ENCODE measurements at places on chromosomes 1 and 21.

DNA sequence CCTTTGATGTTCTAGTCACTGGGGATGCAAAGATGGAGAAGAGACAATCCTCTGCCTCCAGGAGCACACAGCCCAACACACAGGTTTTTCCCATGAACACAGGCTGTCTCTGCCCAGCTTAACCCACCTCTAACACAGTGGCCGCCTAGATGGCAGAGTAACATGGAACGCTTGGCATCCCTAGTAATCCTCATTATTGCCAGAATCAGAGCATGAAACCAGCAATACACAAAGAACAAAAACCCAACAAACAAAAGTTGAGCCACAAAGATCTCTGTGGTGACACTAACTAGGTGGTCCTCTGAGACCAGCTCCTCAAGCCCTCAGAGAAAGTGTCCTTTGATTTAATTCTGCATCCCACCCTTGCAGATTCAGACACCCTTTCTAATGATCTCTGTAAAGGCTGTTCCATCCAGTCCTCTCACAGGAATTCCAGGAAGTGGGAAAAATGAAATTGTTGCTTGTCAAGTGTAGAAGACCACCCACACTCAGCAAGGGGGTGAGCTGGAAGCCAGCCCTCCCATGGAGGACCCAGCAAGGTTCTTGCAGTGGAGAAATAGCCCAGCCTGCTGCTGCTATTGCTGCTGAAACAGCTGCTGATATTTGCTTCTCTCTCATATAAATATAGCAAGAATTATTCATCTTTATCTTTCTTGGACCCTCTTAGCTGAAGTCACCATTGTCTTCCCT is 7.4 kb upstream of the ATP2B4 start:
- DNase-seq = no peak

- no peak for DNase-seq
These were observed 22.8 kb downstream of the TMEM50A start for GRCh38 chr1:25360596-25361581.

GRCh38 chr1:198649232-198649967 is 10.6 kb downstream of the PTPRC start:
- no peak for DNase-seq

DNA sequence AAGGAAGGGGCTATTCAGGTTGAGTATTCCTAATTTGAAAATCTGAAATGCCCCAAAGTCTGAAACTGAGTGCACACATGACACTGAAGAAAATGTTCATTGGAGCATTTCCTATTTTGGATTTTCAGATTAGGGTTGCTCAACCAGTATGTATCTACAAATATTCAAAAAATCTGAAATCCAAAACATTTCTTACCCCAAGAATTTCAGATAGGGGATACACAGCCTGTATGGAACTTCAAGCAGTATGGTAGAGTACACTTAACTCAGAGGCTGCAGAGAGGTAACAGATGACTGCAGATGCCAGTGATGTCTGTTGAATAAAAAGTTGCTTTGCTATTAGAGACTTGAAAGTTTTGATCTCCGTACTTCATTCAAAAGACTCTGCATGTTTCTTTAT is 19.0 kb downstream of the YTHDF2 start:
- DNase-seq = no peak

DNA sequence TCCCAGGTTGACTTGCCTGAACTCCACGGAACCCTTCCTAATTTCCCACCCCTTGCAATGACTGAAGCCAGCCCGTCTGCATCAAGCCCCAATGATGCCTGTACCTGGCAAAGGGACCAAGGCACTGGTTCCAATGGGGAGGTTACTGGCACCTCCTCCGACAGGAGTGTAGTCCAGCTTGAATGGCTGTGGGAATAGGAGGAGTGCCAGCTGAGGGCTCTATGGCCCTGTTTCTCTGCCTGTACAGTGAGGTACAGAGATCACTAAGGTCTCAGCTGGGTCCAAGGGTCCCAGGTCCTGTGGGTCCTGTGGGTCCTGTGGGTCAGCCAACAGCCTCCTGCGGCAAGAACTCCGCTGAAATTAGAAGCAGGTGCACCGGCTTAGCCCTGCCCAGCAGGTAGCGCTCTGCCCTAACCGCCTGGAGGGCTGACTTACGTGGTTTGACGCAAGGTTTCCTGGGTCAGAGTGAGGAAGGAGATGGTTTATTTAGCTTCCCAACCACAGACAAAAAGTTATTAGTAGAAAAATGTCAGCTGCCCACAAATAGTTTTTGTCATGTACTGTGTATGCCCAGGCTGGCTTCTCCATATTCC is 9.9 kb upstream of the SPRR4 start:
- DNase-seq = no peak

DNA sequence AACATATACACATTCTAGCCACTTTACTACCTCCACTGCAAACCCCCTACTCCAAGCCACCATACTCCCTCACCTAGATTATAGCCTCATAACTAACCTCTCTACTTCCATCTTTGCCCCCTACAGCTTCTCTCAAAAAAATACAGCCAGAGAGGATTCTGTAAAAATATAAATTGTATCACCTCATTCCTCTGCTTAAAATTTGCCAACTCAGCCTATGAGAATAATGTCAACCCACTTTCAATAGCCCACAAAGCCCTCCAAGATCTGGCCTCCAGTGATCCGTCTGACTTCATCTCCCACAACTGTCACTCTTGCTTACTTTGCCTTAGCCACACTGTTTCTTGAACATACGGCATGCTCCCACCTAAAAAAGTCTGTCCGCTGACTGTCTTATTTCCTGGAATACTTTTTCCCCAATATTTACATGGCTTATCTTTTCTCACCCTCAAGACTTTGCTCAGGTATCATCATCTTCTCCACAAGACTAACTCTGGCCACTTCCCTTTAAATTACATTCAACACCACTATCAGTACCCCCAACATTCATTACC is 21.5 kb downstream of the NME7 start:
- DNase-seq = no peak

DNA sequence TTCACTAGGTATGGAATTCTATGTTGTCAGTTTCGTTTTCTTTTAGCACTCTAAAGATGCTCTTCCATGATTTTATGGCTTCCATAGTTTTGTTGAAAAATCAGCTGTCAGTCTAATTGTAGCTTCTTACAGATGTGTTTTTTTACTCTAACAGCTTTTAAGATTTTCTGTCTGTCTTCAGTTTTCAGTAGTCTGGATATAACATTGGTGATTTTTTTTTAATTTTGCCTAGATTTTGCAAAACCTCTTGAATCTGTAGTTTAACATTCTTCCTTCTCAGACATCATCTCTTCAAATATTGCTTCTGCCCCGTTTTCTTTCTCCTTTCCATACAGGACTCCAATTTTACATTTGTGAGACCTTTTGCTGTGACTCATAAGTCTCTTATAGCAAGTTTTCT is 17.9 kb upstream of the DYRK1A start:
- DNase-seq = no peak

DNA sequence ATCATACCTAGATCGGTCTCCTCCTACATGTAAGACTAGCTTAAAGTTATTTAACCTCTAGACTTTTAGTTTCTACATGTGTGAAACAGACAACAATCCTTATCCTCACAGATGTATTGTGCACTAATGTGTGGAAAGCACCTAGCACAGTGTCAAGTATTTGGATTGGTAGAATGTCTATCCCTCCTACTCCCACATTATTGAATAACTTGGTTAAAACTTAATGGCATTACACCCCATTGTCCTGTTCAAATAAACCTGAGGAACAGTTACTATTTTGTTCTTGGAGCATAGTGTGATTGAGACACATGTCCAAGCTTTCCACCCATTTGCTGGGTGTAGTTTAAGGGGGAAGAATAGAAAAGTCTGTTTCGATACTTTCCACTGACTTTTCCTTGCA is 208.8 kb upstream of the JUN start:
- DNase-seq = no peak

- DNase-seq = no peak
These were observed 199.0 kb upstream of the DPYD start for GRCh38 chr1:98119796-98120195.

DNA sequence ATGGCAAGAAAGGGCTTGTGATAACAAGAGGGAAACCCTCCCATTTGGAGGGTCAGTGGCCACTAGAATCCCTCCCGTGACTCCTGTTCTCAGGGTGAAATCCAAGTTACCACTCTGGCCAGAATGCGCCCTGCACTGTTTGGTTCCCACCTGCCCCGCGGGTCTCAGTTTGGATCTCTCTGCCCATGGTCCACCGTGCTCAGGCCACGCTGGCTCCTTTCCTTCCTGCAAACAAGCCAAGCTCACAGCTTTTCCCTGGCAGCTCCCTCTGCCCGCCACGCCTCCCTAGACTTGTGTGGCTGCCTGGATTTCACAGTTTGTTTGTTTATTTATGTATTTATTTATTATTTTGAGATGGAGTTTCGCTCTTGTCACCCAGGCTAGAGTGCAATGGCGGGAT is 179.5 kb upstream of the VAMP3 start:
- peak; percentile 25 for DNase-seq

- no peak for DNase-seq
These were observed 1.5 kb downstream of the CORT start for GRCh38 chr1:10451287-10451686.
